ENCODE measurements at places on chromosomes 7 and 10.

GRCh38 chr10:111086574-111086973, 9.7 kb downstream of the ADRA2A start:
- DNase-seq = no peak

- no peak for DNase-seq
Observed at GRCh38 chr7:44059219-44060090, 5.9 kb downstream of the PGAM2 start.

- DNase-seq = no peak
Observed at GRCh38 chr10:49283491-49283890, 15.5 kb upstream of the C10orf71 start.

- DNase-seq = no peak
Observed at GRCh38 chr10:78755877-78756455, 312.8 kb upstream of the ZMIZ1 start.

- no peak for DNase-seq
Observed at GRCh38 chr10:73983096-73984047, 14.5 kb upstream of the VCL start.

DNA sequence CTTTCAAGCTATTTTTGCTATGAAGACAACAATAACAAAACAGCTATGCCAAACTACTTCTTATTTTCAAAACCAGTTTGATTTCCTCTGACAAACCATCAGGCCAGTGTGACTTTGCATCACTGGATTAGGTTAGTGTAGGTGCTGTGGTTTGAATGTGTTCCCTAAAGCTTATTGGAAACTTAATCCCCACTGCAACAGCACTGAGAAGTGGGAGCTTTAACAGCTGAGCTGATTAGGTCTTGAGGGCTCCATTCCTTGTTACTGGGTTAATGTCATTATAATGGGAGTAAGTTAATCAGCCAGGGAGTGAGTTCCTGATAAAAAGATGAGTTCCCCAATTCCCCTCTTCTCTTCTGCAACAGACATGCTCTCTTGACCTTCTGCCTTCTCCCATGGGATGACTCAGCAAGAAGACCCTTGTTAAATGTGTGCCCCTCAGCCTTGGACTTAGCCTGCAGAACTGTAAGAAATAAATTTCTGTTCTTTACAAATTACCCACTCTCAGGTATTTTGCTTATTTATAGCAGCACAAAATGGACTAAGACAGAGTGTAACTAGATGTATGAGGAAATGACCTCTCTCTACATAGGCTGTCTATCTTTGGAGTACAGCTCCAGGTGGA, 186.8 kb downstream of the CTTNBP2 start:
- DNase-seq = no peak

DNA sequence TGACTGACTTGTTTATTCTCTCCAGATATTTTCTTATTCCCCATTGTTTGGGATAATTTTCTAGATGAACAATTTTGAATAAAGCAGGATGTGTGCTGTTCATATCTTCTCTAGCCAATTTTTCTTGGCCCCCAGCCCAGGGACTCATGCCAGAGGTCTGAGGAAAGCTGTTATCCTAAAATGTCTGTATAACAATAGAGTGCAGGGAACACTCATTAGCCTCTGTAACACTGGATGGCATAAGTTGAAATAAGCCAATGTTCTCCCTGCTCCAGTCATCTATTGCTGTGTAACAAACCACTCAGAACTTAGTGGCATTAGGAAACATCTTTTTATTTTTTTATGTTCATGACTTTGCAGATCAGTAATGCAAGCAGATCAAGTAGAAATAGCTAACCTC, 121.7 kb upstream of the TRIM24 start:
- DNase-seq = no peak

- peak; percentile 14 for DNase-seq
Observed at GRCh38 chr7:19754521-19755116, 18.8 kb downstream of the TMEM196 start.

- no peak for DNase-seq
Observed at GRCh38 chr10:13773043-13773442, 186.3 kb downstream of the PRPF18 start.

DNA sequence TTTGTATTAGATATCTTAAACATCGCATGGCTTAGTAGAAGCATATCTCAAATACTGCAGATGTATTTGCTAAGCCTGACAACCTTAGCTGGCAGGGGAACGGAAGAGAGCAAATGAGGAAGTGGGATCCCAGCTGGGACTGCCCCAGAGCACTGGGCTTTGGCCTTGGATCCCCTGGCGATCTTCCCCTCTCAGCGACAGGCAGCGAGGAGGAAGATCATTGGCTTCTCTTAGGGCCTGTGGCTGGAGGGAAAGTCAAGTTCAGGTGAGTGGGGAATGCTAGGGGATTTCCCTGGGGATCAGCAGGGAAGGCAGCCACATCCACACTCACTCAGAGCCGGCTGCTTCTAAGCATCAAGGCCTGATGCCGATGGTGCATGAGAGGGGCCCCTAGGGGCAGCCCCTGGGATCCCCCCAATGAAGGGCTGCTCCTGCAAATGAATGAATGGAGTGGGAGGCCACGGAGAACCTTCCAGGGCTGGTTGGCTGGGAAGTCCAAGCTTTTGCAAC, 42.0 kb downstream of the LYZL2 start:
- no peak for DNase-seq

GRCh38 chr10:52216852-52217251, 97.2 kb upstream of the DKK1 start:
- peak; percentile 58 for DNase-seq

- no peak for DNase-seq
Observed at GRCh38 chr7:31981874-31982390, 88.3 kb downstream of the PDE1C start.

DNA sequence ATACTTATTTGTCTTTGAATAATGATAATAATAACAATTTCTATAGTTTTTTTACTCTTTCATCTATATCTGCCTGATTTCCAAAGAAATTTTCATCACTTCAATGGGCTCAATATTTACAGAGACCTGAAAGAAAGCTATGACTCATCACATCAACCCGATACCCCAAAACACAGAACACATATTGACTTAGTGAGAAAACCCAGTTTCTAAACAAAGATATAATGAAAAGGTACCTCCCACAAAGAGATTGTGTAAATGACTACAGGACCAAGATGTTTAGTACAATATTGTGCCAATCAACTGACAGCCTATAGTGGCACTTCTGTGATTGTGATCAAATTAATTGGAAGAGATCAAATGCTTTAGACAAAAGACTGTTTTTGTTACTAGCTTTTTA, 133.9 kb downstream of the PCDH15 start:
- no peak for DNase-seq

All from stromal cell of bone marrow (primary cell).